Kidney epithelial cell (primary cell): ENCODE measurements at places on chromosomes 13 and 19. TPM values are rescaled to one million over a fixed set of nuclear protein-coding genes. Genes with fewer than 3 reads are reported as not detected.

Gene GPR183
- 0.14 and 0.71 TPM in 2 replicates for total RNA-seq

Gene IGFL3
- total RNA-seq = not detected in 2 replicates

- no peak for DNase-seq
Measured at GRCh38 chr19:15196360-15197005, 4.3 kb downstream of the NOTCH3 start.

GRCh38 chr13:52411629-52412028 lies 5.7 kb upstream of the THSD1 start:
- DNase-seq = peak; percentile 78

GRCh38 chr19:51959791-51960190 lies 26.8 kb downstream of the ZNF350 start:
- no peak for DNase-seq

GRCh38 chr13:53142306-53142705 lies 113.7 kb downstream of the OLFM4 start:
- no peak for DNase-seq

Gene CGB2
- total RNA-seq = 1.9 and 5.1 TPM in 2 replicates

Gene GNG7
- total RNA-seq = 0.21 and 0.33 TPM in 2 replicates
